ENCODE measurements at places on chromosomes 3 and 15.

DNA sequence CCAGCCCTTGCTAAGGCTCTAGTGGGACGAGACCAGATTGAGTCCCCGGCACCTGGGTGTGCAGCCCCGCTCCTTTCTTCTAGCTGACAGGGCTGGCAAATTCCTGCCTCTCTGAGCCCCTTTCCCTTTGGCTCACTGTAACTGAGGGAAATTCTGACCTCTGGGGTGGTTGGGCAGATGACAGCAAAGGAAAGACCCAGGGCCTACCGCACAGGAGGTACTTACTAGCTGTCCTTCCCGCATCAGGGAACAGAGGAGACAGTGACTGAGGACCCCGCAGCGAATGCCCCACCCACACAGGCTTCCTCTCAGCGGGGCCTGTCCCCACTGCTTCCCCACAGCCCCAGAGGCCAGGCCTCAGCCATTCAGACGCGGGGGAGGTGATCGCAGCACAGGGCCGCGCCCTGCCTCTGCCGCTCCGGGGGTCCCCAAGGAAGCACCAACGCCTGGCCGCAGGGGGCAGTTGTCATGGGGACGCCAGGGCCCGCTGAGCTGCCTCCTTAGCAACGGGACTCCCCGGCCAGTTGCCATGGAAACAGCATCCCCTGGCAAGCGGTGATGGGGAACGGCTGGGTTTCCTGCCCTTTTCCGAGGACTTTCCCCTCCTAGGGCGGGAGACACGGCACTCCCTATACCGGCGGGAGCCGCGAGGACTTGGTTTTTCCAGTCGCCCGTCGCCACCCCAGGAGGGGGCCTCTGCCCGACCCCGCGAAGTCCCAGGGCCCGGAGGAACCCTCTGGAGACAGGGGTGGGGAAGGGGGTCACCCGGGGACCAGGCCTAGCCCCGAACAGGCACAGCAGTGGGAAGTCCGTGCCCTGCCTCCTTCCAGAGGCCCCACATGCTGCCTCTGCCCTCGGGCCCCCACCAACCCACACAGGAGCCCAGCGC is 50.1 kb downstream of the HCN4 start:
- no peak for DNase-seq

DNA sequence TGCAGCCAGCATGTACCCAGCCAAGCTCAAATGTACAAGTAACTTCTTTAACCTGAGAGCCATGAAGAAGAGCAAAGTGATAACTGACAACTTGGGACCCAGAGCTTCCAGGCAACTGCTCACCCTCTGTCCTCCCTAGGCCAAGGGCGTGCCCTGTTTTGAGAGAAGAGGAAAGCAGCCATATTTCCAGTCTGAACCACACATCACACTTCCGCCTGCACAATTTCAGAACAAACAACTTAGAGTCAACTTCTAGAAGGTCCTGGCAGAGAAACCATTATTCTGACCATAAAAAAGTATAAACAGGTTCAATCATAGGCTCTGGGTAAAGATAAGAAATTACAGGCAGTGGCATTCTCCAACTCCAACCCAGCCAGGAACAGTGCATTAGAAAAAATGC is 50.1 kb downstream of the ITGB5 start:
- DNase-seq: no peak

DNA sequence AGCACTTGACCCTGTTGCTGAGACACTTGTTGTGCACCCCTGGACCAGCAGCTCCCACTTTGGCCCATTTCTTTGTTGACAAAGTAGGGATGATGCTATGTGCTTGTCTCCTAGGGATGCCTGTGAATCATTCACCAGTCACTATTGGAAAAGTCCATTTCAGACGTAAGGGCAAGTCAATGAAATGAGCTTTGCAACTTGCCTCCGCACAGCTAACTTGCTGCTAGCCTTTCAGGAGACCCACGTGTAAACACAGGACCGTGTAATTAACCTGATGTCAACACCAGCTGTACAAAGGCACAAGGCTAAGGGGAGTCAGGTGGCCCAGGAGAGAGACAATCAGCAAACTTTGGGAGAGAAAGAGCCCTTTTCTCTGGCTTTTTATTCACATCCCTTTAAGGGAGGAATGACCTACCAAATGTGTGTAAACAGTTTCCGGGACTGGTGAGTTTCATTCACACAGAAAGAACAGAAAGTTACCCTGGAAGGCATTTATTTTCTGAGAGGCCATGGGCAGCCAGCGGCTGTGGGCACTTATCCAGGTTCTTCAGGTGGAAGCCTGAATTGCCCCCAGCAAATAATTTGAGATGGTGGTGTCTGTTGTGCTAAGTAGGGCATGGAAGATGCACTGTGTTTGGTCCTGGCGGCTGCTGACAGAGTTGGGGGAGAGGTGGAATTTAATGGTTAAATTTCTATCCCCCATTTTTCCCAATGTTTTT is 54.0 kb downstream of the TIPARP start:
- DNase-seq: no peak

DNA sequence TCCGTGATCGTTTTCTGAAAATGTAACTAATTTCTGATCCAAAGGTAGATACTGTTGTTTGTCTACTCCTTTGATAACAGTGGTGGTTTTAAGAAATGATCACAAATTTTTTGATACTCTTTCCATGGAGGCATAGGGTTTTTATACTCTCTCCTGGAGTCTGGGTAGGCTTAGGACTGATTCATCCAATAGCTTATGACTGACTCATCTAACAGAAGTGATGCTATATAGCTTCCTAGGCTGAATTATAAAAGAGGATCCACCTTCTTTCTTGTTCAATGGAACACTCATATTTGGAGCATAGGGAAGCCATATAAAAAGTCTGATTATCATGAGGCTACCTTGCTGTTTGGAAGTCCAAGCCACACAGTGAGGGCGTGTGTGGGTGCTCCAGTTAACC is 84.3 kb downstream of the CHST2 start:
- DNase-seq: no peak
